ENCODE measurements at places on chromosomes 12 and 14.

- DNase-seq = no peak
Measured at GRCh38 chr12:40202095-40203059, 22.4 kb upstream of the LRRK2 start.

DNA sequence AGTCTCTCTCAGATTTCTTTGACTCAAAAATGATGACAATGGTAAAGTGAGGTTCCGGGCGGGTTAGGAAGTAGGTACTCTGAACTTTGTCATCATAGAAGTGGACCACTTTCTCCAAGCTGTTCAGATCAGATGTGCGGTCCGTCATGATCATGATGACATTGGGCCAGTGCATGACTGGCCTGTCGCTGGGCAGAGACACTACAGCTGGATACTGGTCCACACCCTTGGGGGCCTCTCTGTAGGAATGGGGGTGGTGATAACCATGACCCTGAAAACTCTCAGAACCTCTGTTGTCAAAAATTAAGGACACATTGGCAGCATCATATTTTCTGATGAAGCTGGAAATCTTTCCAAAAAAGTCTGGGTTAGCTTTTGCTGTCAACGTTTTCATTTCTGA, 28.2 kb downstream of the KICS2 start:
- DNase-seq = no peak

DNA sequence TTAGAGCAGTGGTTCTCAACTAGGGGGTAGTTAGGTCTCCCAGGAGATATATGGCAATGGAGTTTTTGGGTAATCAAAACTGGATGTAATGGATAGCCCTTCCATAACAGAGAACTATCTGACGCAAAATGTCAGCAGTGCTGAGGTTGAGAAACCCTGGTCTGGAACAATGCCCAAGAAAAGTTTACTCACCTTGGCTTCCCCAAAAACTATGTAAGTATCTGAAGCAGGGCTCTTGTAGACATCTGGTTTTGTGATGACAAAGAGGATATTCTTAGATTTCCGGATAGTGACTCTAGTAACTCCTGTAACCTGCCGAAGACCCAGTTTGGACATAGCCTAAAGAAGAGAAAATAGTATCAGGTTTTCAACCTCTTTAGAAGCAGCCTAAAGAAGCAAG, 11.8 kb downstream of the NACA start:
- DNase-seq = no peak

DNA sequence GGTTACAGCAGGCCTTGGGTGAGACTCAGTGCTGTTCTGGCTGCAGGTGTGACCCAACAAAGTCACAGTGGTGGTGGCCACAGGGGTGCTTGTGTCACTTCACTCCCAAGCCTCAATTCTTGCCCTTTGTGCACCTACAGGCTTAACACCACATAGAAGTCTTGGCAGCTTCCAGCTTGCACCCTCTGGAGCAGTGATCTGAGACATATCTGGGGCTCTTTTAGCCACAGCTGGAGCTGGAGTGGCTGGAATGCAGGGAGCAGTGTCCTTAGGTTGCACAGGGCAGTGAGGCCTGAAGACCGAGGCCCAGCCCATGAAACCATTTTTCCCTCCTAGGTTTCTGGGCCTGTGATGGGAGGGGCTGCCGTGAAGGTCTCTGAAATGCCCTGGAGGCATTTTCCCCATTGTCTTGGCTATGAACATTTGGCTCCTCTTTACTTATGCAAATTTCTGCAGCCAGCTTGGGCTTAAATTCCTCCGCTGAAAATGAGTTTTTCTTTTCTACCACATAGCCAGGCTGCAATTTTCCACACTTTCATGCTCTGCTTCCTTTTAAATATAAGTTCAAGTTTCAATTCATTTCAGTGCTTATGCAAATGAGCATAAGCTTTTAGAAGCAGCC, 37.7 kb downstream of the ADAM21 start:
- DNase-seq = no peak

GRCh38 chr12:95216711-95217376, 423 bp downstream of the FGD6 start:
- no peak for DNase-seq

Data from GM13977 (cell line).